GM23248 (cell line): ENCODE measurements at places on chromosomes 7 and 10. TPM values are rescaled to one million over a fixed set of nuclear protein-coding genes. Genes with fewer than 3 reads are reported as not detected.
A peak's percentile ranks its signal among the peaks of the same experiment; 100 is the strongest.

- peak; percentile 4 for DNase-seq
Observed at GRCh38 chr7:13327669-13328068, 640.2 kb downstream of the ARL4A start.

DNA sequence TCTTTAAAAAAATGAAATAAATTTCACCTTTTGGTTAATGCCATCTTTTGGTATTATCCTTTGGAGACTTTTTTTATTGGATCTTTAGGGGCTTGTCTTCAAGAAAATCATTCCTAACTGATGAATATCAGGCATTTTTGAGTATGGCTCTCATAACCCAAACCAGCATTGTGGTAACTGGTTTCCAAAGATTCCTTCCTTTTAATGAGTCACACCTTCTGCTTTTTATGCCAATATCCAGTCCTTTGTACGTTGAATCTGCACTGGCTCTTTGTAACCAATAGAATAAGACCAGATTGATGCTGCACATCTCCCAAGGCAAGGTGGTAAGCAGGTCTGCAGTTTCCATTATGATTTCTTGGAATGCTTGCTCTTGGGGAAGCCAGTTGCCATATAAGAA, 89.1 kb downstream of the GPR158 start:
- DNase-seq = no peak

DNA sequence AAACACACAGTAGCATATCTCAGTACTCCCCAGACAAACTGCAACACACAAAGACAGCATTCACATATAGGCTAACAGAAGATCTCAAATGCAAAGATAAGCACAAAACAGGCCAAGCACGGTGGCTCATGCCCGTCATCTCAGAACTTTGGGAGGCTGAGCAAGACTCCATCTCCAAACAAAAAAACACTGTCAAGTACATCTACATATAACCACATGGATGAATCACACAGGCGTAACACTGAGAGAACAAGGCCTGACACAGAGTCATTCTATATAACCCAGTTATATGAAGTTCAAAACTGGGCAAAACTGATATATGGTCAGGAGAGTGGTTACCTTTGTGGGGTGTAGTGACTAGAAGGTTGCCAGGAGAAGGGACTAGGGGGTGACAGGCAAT, 506.4 kb downstream of the KCNMA1 start:
- DNase-seq = peak; percentile 14

DNA sequence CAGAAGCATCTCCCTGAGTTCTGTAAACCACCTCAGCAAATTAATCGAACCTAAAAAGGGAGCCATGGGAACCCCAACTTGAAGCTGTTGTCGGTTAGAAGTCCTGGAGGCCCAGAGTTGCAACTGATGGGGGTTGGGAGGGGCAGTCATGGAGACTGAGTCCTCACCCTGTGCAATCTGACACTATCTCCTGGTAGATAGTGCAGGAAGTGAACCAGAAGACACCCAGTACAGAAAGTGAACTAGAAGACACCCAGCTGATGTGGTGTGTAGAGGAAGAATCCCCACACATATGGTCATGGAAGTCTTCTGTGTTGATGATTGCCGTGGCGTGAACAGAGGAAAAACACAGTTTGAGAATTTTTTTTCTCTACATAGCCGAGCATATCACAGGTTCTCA, 58.8 kb upstream of the SRRM3 start:
- no peak for DNase-seq

GRCh38 chr10:31623466-31623865, 304.4 kb downstream of the ZEB1 start:
- DNase-seq = peak; percentile 86

KCNIP2 gene
- 0.15 and 0.24 TPM in 2 replicates for polyA plus RNA-seq

TLL2 gene
- polyA plus RNA-seq = 0.56 and 0.71 TPM in 2 replicates
